Bronchus fibroblast of lung (primary cell): ENCODE measurements at places on chromosomes 7 and 10. TPM values are rescaled to one million over a fixed set of nuclear protein-coding genes. Genes with fewer than 3 reads are reported as not detected.

Gene SLC13A1
- not detected in 2 replicates for total RNA-seq

Gene LIPK
- not detected in 2 replicates for total RNA-seq

Gene FIGNL1
- total RNA-seq: 20.3 and 23.3 TPM in 2 replicates

Gene AFAP1L2
- total RNA-seq: 1.0 and 1.9 TPM in 2 replicates

Gene NEBL
- 1.2 and 1.3 TPM in 2 replicates for total RNA-seq

Gene HOXA5
- 30.6 and 36.8 TPM in 2 replicates for total RNA-seq

Gene C10orf71
- total RNA-seq: not detected in 2 replicates

Gene DEPP1
- total RNA-seq: 15.0 TPM in 2 replicates

Gene TMEM236
- not detected in 2 replicates for total RNA-seq
